MV-4-11 (cell line): ENCODE measurements at places on chromosomes 11 and 22.
A peak's percentile ranks its signal among the peaks of the same experiment; 100 is the strongest.

GRCh38 chr11:18748766-18749365, 22.9 kb upstream of the IGSF22 start:
- DNase-seq = no peak

GRCh38 chr11:119378851-119379465, 2.5 kb downstream of the USP2 start:
- DNase-seq = no peak

DNA sequence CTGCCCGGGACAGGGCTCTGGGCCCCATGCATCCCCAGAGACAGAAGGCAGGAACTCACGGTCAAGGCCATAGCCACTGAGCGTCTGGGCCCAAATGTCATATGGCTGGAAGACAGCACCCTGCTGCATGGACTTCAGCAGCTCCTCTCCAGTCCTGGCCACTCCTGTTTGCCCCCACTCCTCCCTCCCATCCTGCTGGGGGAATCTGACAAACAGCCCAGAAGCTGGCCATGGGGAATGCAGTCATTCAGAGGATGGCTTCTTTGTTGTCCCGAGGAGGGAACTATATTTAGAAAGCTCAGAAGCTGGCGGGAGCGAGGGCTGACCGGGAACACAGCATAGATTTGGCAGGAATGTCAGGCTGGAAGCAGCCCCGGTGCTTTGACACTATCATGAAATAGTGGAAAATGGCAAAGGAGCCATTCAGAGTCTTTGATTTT, 35.0 kb downstream of the DKK3 start:
- no peak for DNase-seq

- DNase-seq = no peak
These were observed 106.2 kb upstream of the RASSF10 start for GRCh38 chr11:12902791-12903486.

GRCh38 chr22:41524809-41525449, 19.3 kb downstream of the POLR3H start:
- DNase-seq = peak; percentile 48

GRCh38 chr11:115207166-115207591, 297.0 kb downstream of the CADM1 start:
- no peak for DNase-seq

GRCh38 chr11:75344761-75345454, 6.6 kb downstream of the ARRB1 start:
- no peak for DNase-seq

DNA sequence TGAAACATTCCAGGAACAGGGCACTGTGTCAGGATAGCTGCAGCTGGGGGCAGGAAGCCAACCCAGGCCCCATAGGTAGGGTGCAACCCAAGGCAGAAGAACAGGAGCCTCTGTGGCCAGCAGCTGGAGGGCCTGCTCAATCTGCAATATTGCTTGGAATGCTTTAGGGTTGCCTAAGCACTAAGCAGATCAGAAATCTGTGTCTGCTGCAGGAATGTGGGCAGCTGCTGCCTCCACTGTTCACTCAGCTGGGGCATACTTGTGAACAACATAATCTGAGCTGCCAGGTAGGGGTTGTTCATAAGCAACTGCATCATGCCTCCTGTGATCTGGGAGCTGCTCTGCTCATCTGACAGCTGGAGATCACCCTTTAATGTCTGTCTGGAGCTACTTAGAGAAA, 1.7 kb downstream of the UBQLNL start:
- DNase-seq = no peak

- no peak for DNase-seq
These were observed 870.2 kb downstream of the BRD1 start for GRCh38 chr22:48957311-48957986.

GRCh38 chr11:5004424-5005274, 10.0 kb downstream of the OR51L1 start:
- DNase-seq = peak; percentile 46

GRCh38 chr11:36763187-36763586, 165.2 kb upstream of the RAG2 start:
- DNase-seq = no peak
